ENCODE measurements at places on chromosomes 11 and 22. TPM values are rescaled to one million over a fixed set of nuclear protein-coding genes. Genes with fewer than 3 reads are reported as not detected.

GRCh38 chr11:73759610-73760134 lies 1.2 kb downstream of the RAB6A start:
- no peaks in the 10 kb centered on the region for H3K36me3 ChIP-seq
- H3K4me3 ChIP-seq, result peak overlapping the region; percentile 92
- DNase-seq, result no peak

DNA sequence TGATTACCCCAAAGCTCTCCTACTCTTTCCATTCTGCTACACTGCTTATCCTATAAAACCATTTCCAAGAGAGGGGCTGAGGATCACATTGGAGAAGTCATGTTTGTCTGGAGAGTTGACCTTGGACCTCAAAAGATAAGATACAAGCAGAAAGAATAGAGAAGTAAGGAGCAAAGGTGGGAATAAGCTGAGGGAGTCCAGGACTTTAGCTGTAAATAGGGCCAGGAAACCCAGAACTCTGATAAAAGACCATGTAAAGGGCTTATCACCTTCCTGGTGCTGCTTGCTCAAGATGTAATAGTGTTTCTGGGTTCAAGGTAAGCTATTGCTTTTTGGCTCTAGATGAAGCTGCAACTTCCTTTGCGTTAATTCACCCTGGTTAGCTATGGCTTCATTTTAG lies 32.8 kb upstream of the CCDC90B start:
- H3K36me3 ChIP-seq, result no peaks in the 10 kb centered on the region
- no peak overlapping the region for H3K27ac ChIP-seq
- H3K4me1 ChIP-seq, result no peaks in the 10 kb centered on the region
- H3K27me3 ChIP-seq, result no peaks in the 10 kb centered on the region
- no peak for DNase-seq
- H3K4me3 ChIP-seq, result no peak overlapping the region

GRCh38 chr22:19110064-19110458 lies 12.2 kb downstream of the DGCR2 start:
- H3K4me1 ChIP-seq, result peaks cover 61% of the 10 kb centered on the region
- peaks cover 5% of the 10 kb centered on the region for H3K36me3 ChIP-seq
- DNase-seq, result no peak
- peak overlapping the region; percentile 81 for H3K27ac ChIP-seq
- no peaks in the 10 kb centered on the region for H3K27me3 ChIP-seq

DNA sequence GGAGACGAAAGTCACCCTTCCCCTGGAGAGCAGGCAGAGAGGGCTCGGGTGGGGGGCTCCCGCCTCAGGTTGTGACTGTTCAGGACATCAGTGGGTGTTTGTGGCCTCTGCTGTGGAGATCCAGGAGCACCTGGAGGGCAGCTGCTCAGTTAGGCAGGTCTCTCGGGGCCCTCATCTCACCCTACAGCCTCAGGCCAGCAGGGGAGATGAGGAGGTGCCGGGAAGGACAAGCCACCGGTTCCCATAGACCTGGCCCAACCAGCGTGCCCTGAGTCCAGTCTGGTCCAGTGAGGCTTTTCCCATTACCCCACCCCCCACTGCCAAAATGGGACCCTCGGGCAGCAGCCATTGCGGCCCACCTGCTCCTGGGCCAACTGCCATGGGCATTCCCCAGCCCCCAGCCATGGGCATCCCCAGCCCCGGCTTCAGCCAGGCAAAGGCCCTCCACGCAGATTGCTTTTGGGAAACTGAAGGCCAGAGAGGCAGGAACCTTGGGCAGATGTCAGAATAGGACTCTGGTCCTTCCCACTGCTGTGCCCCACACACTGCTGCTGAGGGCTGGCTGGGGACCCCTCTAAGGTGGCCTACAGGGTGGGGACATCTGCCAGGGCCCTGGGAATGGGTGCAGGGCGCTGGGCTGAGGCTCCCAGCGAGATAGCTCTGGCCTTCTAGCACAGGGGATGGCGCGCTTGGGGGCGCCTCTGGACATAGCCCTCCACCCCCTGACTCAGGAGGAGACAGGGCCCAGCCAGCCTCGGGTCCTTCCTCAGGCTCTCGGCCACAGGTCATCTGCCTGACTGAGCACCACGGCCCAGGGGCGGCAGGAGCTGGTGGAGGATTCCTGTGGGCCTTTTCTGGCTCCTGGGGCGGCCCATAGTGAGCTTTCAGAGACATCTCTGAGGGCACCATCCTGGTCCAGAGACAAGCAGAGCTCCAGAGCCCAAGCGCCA lies 4.8 kb downstream of the PIM3 start:
- H3K4me3 ChIP-seq, result peak overlapping the region; percentile 95
- H3K27ac ChIP-seq, result peak overlapping the region; percentile 90
- H3K27me3 ChIP-seq, result no peaks in the 10 kb centered on the region

DNA sequence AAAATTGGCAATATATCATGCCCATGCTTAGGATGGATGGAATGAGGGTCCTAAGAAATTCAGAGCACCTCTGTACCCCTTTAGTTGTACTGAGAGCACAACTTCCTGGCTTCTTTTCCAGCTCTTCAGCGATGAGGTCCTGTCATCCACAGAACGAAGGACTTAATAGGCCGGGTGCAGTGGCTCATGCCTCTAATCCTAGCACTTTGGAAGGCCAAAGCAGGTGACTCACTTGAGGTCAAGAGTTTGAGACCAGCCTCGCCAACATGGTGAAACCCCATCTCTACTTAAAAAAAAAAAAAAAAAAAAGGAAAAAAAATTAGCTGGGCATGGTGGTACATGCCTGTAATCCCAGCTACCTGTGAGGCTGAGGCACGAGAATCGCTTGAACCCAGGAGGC lies 125.3 kb upstream of the BMAL1 start:
- H3K27me3 ChIP-seq, result no peaks in the 10 kb centered on the region
- no peak overlapping the region for H3K27ac ChIP-seq
- H3K4me1 ChIP-seq, result no peaks in the 10 kb centered on the region
- H3K36me3 ChIP-seq, result no peaks in the 10 kb centered on the region
- H3K4me3 ChIP-seq, result no peak overlapping the region

DNA sequence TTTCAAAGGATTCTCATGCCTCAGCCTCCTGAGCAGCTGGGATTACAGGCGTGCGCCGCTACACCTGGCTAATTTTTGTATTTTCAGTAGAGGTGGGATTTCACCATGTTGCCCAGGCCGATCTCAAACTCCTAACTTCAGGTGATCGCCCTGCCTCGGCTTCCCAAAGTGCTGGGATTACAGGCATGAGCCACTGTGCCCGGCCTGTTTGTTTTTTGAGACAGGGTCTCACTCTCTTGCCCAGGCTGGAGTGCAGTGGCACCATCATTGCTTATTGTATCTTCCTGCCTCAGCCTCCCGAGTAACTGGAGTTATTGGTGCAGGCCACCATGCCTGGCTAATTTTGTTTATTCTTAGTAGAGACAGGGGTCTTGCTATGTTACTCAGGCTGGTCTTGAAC lies 8.1 kb downstream of the FADS2 start:
- H3K36me3 ChIP-seq, result peaks cover 20% of the 10 kb centered on the region
- H3K4me1 ChIP-seq, result peaks cover 15% of the 10 kb centered on the region

DNA sequence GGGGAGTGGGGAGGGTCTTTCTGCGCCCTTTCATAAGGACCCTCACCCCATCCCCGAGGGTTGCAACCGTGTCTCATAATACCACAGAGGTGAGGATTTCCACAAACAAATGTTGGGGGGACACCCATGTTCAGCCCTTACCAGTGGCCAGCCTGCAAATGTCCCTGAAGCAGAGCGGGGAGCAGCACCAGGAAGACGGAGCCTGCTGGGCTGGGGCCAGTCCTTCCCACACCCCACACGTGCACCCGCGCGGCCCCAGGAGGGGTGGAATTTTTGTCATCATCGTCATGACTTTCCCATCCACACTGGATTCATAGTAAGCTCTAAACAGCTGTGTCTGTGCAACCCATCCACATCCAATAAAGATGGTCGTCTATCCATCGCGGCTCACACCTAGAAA lies 409.8 kb downstream of the BRD1 start:
- peaks cover 6% of the 10 kb centered on the region for H3K27me3 ChIP-seq
- H3K36me3 ChIP-seq, result no peaks in the 10 kb centered on the region
- H3K27ac ChIP-seq, result no peak overlapping the region
- no peak overlapping the region for H3K4me3 ChIP-seq
- no peak for DNase-seq

OR51B4 gene
- total RNA-seq, result not detected

LIPT2 gene
- 2.7 TPM for total RNA-seq

SLC22A12 gene
- total RNA-seq, result not detected

KRTAP5-7 gene
- not detected for total RNA-seq

KCNJ4 gene
- not detected for total RNA-seq

SOX6 gene
- 4.8 TPM for total RNA-seq

JAML gene
- total RNA-seq, result 163 TPM
